ENCODE measurements at places on chromosomes 16 and 17.

DNA sequence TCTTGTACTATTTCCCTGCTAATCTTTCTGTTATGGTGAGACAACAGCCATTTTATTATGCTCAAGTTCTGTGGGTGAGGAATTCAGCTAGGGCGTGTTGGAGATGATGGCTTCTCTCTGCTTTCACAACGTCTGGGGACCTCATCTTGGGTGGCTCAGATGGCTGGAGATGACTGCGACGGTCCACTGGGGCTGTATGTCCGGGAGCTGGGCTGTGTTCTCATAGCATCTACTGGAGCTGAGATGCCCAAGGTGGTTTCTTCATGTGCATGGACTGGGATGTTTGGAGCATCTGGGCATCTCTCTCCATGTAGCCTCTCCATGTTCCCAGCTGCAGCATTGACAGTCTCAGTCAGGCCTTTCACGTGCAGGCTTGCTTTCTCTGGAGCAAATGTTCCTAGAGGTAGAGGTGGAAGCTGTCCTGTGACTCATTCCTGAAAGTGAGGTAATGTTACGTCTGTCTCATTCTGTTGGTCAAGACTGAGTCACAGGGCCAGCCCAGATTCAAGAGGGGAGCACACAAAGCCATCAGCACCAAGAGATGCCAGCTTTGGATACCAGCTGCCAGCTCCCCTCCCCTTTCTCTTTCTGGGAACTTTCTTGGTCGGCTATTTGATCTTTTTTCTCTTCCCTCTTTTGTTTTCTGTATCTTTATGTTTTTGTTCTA is 96.2 kb downstream of the RAP1GAP2 start:
- peak; percentile 91 for DNase-seq

GRCh38 chr17:50672831-50673551 is 34.7 kb downstream of the ANKRD40 start:
- no peak for DNase-seq

DNA sequence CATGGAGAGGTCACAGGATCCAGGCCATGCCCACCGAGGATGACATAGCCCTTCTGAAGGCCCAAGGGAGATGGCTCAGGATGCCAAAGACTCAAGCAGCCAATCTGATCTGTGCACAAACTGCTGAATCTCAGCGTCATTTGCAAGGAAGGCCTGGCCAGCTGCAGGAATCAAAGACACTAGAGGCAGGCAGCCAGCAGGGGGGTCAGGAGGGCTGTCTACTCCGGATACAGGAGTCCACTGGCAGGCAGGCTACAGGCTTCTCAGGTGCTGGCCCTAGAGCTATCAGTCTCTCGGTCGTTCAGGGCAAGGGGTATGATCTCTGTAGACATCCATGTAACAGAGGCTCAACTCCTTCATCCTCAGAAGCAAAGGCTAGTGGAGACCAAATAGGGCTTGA is 1735.3 kb downstream of the TP53TG3F start:
- no peak for DNase-seq

DNA sequence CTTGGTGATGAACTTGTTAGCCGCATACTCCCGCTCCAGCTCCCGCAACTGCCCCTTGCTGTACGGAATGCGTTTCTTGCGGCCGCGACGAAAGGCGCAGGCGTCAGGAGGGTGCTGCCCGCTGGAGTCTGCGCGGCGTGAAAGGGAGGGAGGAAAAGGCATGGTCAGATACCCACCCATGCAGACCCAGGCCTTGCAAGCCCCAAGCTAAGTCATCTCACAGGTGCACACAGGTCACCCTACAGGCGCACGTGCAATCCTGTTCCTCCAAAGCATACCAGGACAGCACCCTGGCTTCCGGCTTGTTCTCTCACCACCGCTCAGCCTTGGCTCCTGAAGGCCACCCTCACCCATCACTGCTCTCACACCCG is 1.6 kb downstream of the HOXB13 start:
- DNase-seq = no peak

- DNase-seq = no peak
Measured at GRCh38 chr17:3535253-3535995, 22.2 kb downstream of the TRPV3 start.

DNA sequence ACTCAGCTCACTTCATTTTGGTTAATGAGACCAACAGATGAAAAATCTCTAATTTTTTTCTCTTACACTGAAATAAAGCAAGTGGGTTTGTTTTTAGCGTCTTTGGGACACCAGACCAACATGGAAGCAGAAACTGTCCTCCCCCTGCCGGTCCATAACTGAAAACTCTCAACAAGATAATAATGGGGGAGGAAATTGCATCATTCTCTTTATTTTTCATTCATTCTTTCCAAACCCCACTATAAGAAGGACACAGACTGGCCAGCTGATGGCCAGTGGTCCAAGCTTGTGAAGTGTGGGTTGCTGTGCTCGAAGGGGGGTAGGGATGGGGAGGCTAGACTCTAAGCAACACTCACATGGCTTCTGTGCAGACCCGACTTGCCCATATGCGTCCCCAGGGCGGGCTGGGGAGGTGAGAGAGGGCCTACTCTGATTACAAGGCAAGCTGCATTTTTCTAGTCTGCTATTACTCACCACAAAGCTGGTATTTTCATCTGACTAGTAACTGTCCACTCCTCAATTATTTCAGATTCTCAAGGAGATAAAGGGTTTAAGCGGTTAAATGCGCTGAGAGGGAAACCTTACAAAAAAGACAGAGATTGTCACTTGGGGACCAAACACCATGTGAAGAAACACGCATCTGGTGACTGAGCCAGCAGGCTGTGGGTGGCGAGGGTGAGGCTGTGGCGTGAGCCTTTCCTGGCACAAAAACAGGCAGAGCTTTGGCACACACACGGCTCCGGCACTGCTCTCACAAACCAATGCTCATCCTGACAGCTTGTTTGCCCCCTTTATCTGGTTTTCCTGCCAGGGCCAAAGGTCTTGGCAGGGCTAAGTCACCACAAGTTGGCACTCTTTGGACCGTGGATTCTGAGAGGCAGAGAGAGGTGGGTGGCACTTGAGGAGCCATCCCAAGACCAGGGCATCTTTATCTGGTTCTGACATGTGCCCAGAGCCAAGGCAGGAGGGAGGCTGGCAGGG is 38.2 kb downstream of the MARF1 start:
- DNase-seq = no peak

DNA sequence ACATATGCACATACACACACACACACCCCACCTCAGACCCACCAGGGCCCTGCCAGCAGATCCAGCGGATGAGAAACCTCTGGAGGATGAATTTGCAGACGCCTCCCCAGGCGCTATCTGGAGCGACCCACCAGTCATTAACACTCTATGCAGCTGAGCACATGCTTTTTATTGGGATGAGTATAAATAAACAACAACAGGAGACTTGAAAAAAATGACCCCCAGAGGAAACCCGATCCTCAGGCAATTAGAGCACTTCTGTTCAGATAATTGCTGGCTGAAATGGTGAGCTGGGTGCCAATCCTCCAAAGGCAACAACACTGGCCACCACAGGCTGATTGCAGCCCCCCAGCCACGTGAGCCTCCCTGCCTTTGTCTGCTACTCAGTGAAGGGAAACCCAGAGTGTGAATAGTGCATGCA is 32.9 kb downstream of the DYNLRB2 start:
- no peak for DNase-seq

DNA sequence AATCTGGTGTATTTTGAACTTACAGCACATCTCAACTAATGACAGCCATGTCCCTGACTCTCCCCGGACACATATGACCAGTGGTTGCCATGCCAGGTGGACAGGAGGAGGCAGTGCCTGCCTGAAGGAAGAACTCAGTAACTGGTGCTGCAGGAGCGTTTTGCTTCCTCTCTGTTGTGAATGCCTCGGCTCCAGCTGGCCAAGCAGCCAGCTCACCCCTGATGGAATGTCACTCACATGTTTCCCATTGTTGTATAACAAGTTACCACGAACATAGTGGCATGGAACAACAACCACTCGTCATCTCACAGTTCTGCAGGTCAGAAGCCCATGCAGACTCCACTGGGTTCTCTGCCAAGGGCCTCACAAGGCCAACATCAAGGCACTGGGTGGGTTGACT is 20.1 kb upstream of the IRF8 start:
- peak; percentile 18 for DNase-seq

- DNase-seq = no peak
Measured at GRCh38 chr17:8832711-8833352, 33.7 kb upstream of the MFSD6L start.

GRCh38 chr16:89104930-89105571 is 11.4 kb downstream of the ACSF3 start:
- DNase-seq = no peak

DNA sequence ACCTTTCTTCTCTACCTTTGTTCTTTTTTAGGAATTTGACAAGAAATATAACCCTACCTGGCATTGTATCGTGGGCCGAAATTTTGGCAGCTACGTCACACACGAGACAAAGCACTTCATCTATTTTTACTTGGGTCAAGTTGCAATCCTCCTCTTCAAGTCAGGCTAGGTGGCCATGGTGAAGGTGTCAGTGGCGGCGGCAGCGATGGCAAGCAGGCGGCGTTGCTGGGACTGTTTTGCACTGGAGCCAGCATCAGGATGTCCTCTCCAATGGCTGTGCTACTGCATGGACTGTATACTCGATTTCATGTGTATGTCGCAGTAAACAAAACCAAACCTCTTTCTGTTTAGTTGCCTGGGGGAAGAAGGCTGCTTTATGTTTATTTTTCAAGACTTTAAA is 5.9 kb downstream of the DYNLL2 start:
- DNase-seq = no peak

GRCh38 chr17:46035112-46035818 is 36.2 kb downstream of the STH start:
- DNase-seq = no peak

GRCh38 chr17:77388384-77389306 is 247.9 kb downstream of the SEC14L1 start:
- DNase-seq = no peak

DNA sequence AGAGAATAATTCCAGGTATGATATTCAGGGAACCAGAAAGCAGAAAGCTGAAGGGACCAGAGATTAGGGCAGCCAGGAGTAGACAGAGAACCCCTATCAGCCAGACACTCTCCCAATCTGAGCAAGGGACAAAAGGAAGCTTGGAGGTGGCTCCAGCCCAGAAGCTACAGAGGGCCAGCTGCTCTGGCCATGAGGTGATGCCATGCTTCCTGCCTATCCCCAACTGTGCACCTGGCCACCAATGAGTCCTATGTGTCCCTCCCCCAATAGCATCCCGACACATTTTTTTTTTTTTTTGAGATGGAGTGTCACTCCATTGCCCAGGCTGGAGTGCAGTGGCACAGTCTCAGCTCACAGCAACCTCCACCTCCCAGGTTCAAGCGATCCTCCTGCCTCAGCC is 30.0 kb downstream of the NSMCE1 start:
- no peak for DNase-seq

DNA sequence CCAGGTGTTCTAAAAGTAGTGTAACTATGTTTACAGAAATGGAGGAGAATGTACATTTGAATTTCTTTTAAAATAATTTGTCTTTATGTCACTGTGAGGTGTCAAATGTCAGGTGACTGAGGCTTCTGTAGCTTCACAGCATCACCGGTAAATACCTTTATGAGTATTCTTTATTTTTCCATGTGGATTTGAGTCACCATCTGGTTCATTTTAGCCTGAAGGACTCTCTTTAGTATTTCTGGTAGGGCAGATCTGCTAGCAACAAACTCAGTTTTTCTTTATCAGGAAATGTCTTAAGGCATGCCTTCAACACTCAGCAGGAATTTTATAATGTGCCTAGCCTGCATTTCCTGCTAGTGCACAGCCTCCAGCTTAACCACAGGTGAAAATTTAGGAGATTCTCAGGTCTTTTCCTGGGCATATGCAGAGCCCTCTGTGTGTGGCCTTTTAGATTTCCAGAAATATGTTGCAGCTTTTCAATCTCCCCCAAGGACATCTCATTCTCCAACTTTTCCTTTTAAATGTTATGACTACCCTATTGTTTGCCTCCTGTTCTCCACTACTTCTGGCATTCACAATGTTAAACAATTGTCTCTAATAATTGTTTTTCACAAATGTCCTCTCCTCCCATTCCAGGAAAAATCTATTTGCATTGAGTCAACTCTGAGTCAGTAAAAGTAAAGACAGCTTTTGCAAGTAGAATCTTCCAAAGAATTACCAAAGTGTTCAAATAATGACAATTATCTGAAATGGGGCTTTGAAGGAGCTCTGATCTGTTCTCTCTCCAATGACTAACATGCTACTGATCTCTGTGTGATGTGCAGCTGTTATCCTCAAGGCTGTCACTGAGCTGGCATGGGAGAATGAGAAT is 239.4 kb upstream of the CPHXL start:
- DNase-seq = peak; percentile 41

- no peak for DNase-seq
Measured at GRCh38 chr17:69809331-69809730, 265.7 kb upstream of the KCNJ16 start.

DNA sequence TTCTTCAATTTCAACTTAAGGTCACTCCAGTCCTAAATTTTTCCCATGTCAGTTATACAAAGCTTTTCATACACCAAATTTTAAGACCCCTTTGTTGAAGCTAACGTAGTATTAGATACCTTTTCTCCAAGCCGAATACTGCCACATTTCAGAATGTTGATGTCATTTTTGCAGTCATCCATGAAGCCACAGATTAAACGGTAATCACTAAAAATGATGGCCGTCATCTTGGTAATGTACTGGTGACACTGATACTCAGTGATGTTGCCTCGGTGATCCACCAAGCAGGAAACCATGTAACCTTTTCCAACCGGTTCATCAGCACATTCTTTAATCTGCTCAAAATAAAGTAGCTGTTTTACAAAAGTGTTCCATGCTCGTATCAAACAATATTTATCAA is 82.1 kb upstream of the CLEC18B start:
- no peak for DNase-seq

GRCh38 chr17:80870401-80870800 is 121.2 kb upstream of the CHMP6 start:
- DNase-seq = no peak

DNA sequence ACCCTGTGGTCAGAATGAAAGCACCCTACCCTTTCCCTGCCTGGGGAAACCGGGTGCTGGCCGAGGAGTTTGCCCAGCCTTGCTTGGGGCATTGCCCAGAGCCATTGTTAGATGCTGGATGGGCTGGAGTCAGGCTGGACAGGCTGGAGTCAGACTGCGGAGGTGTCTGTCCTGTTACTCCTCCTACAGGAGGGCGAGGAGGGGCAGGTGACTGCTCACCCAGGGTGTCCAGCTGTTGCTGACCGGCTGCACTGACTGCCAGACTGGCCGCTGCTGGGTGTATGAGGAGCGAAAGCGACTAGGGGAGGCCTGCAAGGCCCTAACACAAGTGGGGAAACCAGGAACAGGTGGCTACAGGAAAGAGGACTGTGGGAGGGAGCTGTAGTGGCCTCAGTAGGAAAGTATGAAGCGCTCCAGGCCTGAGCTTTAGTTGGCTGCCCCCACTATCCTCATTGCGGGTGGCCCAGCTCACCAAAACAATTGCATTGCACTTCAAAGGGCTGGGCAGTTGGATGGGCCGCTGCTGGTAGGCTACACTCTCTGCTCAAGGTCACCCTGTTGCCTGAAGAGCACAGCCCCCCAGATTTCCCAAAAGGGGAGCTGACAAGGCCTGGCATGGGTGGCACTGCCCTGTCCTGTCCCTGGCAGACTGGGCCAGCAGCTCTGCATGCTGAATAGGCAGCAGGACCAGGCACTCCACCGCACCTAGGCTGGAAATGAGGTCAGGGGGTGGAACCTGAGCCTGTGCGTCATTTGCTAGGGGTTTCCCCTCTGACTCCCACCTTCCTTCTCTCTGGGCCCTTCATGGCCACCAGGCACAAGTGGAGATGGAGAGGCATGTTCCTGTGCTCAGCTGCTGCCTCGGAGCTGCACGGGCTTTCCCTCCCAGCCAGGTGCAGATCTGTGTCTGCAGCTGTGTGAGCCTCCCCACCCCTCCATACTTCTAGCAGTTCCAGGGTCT is 18.4 kb downstream of the LDHD start:
- no peak for DNase-seq
